ENCODE measurements at places on chromosomes 11 and 22.

DNA sequence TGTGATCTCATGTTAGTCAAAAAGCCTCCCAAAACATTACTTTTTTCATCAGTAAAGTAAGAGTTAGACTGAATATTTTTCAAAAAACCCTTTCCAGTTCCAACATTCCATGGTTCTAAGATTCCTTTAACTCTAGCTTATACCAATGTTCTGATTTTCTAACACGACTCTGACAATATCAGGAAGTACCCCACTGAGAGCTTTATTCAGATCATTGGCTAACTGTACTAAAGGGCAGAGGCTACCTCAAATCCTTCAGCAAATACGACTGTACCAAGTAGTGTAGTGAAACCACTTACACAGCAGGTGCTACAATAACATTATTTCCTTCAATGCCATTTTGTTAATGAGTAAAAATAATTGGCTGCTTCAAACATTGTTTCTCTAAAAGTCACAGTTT is 213.4 kb upstream of the PITPNB start:
- no peak for DNase-seq

- DNase-seq: no peak
These were observed 4.8 kb downstream of the OAF start for GRCh38 chr11:120215634-120216033.

- DNase-seq: no peak
These were observed 24.5 kb downstream of the RPUSD4 start for GRCh38 chr11:126186708-126187529.

DNA sequence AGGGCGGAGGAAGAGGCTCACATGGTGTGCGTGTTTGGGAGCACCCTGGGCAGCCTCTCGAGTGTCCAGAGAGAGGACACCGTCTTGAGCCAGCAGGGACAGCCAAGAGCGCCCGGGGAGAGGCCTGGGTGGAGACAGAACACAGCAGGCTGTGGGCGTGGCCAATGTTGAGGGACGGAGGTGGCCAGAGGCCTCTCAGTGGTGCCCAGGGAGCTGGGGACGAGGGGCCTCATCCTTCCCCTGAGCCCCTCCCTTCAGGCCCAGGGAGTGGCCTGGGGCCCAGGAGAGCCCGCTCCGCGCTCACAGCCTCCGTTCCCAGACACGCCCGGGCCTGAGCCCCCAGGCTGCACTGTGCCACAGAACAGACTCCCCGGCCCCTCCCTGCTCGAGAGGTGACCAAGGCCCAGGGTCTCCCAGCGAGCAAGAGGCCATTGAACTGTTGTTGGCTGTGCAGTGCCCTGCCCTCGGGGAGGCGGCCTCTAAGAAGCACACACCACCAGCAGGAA is 48.4 kb downstream of the CDKN1C start:
- no peak for DNase-seq

DNA sequence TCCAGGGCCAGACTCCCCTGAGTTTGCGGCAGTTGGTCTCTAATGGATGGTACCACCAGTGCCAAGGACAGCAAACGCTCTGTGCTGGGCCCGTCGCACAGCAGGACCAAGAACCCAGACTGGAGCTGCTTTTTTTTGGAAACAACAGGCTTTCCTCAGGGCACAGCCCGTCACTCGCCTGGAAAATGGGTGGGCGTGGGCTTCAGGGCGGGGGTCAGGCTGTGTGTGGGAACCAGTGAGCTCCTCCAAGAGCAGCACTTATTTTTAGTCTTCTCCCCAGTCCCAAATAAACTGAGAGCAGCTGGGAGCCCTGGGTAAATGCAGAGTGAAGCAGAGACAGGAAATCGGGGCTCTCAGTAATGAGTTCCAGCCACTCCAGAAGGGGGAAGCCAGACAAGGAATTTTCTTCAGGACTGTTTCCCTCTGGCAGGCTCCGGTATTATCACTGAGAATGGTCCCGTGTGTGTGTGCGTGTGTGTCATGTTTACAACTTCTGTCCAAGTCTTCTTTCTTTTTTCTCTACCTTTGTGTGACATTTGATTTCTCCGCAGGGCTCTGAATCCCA is 63.0 kb downstream of the PPFIBP2 start:
- DNase-seq: no peak

DNA sequence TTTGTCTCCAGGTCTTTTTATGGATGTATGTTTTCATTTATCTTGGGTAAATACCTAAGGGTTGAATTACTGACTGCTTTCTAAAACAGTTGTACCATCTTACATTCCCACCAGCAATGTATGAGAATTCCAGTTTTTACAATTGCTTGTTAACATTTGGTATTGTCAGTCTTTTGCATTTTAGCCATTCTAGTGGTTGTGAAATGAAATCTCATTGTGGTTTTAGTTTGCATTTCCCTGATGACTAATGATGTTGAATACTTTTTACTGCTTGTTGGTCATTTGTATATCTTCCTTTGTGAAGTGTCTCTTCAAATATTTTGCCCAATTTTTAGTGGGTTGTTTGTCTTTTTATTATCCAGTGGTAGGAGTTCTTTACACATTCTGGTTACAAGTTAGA is 92.8 kb downstream of the ARFGAP2 start:
- no peak for DNase-seq

DNA sequence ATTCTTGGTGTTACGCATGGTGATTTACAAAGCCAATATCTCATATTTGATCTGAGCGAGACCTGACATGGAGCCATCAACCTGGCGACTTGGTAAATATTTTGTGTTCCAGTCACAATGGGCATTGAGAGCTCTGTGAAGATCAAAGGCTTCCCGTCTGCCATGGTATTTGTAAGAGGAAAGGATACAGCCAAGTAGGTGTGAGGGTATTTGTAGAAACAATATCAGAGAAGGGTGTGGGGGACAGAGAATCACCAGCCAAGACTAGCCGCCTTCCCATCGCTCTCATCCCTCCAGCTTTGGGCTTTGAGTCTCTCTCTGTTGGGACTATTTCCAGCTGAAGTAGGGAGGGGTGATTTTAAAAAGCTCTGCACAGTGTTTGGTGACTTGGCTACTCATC is 173.4 kb upstream of the BDNF start:
- DNase-seq: no peak
